ENCODE measurements at places on chromosomes 13 and 19. TPM values are rescaled to one million over a fixed set of nuclear protein-coding genes. Genes with fewer than 3 reads are reported as not detected.

IFNL3 gene
- total RNA-seq, result not detected

PLVAP gene
- total RNA-seq, result 16.4 TPM

TGFBR3L gene
- 6.7 TPM for total RNA-seq

GRCh38 chr19:44623080-44623479 is 9.7 kb downstream of the IGSF23 start:
- H3K27me3 ChIP-seq, result no peaks in the 10 kb centered on the region
- H3K36me3 ChIP-seq, result no peaks in the 10 kb centered on the region
- H3K27ac ChIP-seq, result no peak overlapping the region
- H3K4me1 ChIP-seq, result no peaks in the 10 kb centered on the region
- no peak for DNase-seq

GRCh38 chr13:50838031-50838430 is 5.5 kb downstream of the DLEU7 start:
- peaks cover 3% of the 10 kb centered on the region for H3K4me1 ChIP-seq
- no peak for DNase-seq
- H3K27ac ChIP-seq, result no peak overlapping the region
- H3K36me3 ChIP-seq, result no peaks in the 10 kb centered on the region
- H3K4me3 ChIP-seq, result no peak overlapping the region

DNA sequence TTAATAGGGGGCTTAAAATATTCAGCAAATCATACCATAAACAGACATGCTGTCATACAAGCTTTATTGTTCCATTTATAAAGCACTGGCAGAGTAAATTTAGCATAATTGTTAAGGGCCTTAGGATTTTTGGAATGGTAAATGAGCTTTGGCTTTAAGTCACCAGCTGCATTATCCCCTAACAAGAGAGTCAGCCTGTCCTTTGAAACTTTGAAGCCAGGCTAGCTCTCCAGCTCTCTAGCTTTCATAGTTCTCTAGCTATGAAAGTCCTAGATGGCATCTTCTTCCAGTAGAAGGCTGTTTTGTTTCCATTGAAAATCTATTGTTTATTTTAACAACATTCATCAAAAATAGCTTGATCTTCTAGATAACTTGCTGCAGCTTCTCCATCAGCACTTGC is 420.8 kb upstream of the GPC6 start:
- H3K27me3 ChIP-seq, result no peaks in the 10 kb centered on the region
- no peak for DNase-seq
- no peaks in the 10 kb centered on the region for H3K4me1 ChIP-seq
- no peaks in the 10 kb centered on the region for H3K36me3 ChIP-seq
- H3K27ac ChIP-seq, result no peak overlapping the region

GRCh38 chr13:97306645-97307044 is 84.5 kb downstream of the MBNL2 start:
- H3K27me3 ChIP-seq, result no peaks in the 10 kb centered on the region
- H3K4me3 ChIP-seq, result no peak overlapping the region
- no peak overlapping the region for H3K27ac ChIP-seq
- DNase-seq, result no peak
